Stimulated activated naive CD4-positive, alpha-beta T cell treated with Interleukin-2 at 50 U/mL for 16 hours (primary cell): ENCODE measurements at places on chromosomes 7 and 10.

GRCh38 chr7:143372070-143372469, 9.1 kb upstream of the ZYX start:
- DNase-seq, result peak; percentile 55

- DNase-seq, result peak; percentile 37
Measured at GRCh38 chr7:155815332-155816191, 3.3 kb upstream of the SHH start.

DNA sequence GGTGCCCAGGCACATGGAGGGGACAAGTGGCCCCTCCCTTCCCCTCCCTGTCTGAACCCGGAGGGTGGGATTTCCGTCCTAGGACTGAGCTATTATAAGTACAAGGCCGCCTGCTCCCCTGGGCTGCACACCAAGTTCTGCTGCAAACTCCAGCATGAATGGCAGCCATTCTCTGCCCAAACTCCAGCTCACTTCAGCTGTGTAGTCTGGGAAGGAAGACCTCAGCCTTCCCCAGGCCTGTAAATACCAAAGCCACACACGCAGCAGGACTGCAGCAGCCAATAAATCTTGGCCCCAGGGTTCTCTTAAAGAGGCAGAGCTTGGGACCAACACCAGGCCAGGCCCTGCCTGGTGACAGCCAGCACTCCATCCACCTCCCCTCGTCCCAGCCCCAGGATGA, 291.3 kb upstream of the ZMIZ1 start:
- no peak for DNase-seq

DNA sequence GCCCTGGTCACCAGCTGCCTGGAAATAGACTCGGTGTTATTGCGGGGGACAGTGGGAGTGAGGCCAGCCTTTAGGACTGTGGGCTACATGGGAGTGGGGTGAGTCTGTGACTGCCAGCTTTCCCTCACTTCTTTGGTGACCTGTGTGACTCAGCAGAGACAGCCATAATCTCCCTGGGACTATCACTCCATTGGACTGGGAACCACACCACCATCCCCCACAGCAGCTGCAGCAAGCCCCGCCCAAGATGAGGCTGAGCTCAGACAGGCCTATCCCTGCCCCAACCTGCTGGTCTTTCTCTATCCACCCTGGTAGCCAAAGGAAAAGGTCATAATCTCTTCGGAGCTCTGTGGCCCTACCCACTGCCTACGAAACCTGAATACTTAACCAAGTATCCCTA, 263.2 kb downstream of the FZD1 start:
- DNase-seq, result no peak

DNA sequence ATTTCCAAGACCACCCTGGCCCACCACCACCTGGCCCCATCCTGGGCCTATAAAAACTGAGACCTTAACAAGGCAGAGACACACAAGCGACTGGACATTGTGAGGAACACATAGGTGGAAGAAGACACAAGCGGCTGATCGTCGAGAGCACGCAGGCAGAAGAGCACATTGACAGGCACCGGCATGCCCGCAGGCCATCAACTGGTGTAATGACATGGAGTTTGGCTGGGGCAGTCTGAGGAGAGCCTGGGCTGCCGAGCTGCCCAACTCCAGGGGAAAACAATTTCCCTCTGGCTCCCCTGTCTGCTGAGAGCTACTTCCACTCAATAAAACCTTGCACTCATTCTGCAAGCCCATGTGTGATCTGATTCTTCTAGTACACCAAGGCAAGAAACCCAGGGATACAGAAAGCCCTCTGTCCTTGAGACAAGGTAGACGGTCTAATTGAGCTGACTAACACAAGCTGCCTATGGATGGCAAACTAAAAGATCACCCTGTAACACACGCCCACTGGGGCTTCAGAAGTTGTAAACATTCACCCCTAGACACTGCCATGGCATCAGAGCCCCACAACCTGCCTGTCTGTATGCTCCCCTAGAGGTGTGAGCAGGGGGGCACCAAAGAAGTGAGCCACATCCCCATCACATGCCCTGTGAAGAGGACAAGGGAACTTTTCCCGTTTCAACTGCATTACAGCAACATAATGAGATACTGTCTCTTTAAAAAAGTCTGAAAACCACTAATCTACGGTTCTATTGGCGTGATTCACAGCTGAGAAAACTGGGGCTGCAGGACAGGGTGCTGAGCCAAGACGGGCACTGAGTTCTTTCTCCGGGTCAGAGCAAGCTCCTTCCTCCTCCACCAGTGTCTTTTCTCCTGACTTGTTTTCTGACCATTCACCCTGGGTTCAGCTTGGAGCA, 18.5 kb upstream of the TNS3 start:
- no peak for DNase-seq

DNA sequence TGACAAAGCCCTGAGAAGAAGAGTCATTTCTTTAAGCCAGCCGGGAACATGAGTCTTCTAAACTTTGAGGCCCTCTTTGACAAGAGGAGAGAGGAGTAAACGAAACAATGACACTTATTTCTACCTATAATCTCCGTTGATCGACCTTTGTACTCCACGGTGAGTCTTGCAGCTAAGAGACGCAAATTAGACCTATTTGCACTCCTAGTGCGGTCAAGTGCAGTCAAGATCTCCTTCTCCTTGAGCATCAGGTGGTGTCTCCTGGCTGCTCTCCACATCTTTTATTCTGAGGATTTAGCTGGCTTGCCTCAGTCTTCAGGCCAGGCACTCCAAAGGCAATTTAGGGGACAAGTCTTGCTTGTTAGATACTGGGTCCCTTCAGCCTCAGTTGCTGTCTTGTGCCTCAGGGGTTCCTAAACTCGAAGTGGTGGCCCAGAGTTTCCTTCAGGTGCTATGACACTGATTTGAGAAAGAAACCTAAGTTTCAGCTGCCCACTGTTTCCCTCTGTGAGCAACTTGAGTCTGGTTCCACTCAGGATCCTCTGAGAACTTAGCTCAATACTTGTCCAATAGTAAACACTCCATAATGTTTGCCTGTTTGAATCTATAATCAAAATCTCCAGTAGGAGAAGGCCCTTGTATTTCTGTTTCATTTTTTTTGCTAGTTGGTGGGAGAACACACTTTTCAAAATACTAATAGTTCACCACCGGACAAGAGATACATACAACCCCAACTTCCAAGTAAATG, 312.9 kb downstream of the RNLS start:
- no peak for DNase-seq

DNA sequence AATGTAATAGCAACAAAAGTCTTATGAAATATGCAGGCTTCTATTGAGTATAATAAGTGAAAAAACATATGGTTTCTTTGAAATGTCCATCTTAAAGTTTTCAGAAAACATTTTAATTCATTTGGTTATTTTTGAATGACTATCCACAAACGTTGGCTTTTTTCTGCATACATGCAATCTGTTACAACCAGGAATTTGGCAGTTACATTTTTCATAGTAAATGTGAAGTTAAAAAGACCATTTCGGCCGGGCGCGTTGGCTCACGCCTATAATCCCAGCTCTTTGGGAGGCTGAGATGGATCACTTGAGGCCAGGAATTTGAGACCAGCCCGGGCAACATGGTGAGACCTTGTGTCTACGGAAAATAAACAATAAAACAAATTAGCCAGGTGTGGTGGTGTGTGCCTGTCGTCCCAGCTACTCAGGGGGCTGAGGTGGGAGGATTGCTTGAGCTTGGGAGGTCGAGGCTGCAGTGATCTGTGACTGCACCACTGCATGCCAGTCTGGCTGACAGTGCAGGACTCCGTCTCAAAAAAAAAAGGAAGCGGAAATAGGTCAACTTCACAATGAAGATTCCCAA, 73.9 kb upstream of the NMT2 start:
- no peak for DNase-seq

- no peak for DNase-seq
Measured at GRCh38 chr10:113240736-113241135, 290.7 kb downstream of the TCF7L2 start.

- no peak for DNase-seq
Measured at GRCh38 chr7:91383053-91383904, 119.0 kb downstream of the FZD1 start.

GRCh38 chr10:95416270-95416669, 125.5 kb upstream of the PDLIM1 start:
- DNase-seq, result no peak
